ENCODE measurements at places on chromosomes 1 and 21.

DNA sequence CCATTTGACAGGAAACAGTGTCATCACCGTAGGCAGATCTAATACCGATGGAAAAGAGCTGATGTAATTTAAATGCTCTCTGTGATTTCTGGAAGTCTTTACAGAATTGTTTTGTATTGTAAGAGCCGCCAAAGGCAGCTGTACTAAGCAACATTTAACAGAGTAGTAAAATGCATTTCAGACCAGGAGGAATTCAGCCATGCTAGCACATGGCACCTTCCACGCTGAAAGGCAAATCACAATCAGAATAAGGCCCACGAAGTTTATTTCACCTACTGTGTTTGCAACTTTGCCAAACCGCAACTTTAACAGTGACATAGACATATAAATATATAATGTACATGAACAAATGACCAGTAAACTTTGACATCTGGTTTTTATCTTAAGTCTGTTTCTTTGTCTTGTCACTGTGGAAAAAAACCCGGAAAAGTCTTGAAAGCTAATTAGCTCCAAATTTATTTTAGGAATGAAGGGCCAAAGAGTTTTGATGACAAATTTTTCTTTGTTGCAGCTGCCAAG lies 26.1 kb upstream of the DISC1 start:
- no peak for DNase-seq

DNA sequence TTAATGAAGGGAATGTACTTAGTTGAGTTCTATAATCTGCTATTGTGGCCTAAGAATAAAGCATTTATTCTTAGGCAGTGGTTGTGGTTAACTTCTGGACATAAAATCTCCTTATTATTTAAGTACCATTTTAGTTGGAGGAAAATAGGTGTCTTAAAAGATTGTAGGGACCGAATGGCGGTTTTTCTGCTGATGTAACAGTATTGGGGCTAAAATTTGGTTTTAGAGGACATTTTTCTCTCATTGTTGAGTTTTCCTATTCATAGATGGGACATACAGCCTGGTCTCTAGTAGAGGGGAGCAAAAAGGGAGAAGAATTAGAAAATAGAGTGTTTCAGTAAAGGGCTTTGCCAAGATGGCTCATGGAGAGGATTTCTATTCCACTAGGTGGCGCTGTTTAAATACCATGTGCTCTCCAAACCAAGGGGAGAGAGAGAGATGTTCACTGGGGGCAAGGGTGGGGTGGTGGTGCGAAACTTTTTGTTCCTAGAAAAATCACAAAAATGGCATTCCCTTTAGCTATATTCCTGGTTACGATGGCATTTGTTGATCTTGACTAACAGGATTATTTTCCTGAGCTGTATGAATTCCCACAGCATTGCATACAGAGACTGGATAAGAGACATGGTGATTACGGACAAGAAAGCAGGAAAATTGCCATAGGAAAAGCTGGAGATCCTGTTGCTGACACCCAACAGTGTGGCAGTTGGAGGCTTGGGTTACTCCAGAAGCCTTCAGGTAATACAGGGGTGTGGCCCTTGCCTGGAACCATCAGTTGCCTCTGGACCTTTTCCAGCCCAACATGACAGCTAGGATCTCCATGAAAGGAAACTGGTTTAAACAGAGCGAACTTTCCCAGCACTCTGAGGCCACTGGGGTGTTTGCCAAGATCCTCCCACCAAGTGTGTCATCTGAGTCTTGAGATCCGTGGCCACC lies 18.2 kb upstream of the FCGR2A start:
- DNase-seq: peak; percentile 63

DNA sequence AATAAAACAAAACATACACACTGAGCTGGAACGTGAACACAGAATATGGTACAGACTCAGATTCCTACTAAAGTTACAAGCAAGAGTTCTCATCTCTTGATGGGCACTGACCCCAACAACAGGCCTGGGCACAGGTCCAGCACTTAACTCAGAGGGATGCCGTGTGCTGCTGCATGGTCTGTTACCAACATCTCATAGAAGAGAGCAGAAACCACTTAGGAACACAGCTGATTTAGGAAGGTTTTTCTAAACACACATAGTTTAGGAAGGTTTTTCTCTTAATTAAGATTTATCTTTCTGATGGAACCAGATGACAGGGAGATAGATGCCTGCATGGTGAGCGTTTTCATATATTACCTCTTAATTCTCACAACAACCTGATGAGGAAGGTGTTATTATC lies 1.5 kb downstream of the GCLM start:
- peak; percentile 11 for DNase-seq

- DNase-seq: peak; percentile 34
Observed at GRCh38 chr1:15848929-15849774, 1.6 kb downstream of the SPEN start.

DNA sequence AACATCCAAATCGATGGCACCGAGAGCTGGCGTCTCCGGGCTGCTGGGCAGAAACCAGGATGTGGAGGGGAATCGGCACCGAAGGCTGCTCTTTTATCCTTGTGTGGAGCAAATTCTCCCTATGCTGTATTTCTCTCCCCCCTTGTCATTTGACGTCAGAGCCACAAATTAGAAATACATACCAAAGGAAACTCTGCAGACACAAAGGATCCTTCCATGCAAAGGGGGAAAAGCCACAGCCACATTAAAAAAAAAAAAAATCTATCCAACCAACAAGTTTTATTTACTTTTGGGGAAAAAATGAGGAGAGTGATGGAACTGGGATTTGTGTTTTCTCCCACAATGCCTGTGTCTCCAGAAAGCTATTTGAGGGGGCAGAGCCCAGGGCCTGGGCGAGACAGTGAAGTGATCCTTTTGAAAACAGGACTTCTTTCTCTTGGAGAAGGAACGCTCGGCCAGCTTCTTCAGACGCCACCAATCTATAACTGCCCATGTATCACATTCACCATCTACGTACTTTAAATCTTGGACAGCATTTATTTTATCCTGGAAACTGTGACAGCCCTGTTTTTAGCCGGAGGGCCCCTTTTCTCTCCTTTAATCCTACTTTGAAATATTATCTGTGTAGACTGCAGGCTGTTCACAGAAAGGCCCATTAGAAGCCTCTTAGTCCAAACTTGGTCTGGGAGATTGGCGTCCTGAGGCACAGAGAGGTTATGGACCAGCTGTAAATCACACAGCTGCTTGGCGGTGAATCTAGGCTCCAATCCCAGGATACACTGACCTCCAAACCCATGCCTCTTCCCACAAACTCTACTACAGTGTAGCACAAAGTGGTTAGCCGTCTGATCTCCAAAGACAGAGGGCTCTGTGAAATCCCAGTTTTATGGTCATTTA lies 4.5 kb downstream of the KANK4 start:
- DNase-seq: no peak

DNA sequence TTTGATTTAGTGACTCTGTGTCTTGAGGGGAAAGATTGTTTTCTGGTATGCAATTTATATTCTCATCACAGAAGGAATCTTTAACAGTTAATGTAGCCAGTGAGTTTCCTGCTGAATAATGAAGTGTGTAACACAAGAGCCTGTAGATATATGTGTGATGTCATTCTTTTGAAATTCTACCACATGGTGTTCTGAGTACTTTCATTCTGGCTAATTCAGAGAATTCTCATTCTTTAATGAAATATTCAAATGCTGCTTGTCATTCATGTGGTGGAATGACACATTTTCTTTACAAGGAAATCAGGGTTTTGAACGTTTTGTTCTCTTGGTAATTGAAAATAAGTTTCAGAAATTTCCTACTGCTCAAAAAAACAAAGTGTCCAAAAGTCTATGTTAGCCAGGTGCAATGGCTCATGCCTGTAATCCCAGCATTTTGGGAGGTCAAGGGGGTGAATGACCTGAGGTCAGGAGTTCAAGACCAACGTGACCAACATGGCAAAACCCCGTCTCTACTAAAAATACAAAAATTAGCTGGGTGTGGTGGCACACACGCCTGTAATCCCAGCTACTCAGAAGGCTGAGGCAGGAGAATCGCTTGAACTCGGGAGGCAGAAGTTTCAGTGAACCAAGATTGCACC lies 79.6 kb downstream of the MAP3K21 start:
- no peak for DNase-seq

DNA sequence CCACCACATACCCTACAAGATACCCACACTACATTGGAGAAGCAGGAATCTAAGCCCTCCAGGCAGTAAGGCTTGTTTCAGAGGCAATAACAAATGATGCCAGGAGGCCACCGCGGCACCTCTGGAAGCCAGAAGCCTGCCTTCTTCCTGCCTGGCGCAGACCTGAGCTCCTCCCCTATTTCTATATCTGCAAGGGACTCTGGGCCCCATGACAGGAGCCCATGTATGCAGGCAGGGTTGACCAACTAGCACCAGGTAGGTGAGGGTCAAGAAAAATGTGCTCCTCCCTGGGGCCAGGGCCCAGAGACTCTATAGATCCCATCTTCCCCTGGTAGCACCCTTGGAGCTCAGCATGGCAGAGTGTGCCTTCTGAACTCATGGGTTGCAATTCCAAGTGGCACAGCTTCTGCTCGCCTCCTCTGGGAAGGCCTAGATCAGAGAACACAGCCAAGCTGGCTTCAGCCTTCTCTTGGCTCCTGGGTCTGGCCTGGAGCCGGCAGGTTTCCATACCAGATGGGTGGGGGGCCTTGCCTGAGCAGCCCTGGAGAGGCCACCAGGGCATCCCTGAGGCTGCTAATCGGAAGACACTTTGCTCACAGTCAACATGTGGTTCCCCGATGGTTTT lies 85.1 kb downstream of the STUM start:
- no peak for DNase-seq

DNA sequence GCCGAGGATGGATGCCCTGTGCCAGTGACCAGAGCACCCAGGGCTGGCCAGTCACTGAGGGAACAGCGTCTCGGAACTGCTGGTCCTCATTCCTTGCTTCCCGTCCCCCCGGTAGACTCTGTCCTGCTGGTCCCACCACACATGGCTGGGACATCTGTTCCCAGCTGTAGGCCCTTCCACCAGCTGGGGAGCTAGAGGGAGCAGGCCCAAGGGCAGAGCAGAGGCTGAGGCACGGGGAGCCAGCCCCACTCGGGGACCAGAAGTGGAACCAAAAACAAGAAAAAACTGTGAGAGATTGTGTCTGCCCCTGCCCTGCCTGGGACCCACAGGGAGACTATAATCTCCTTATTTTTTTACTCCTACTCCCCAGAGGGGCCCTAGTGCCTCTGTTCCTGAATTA lies 23.8 kb downstream of the ATP8B2 start:
- DNase-seq: no peak

DNA sequence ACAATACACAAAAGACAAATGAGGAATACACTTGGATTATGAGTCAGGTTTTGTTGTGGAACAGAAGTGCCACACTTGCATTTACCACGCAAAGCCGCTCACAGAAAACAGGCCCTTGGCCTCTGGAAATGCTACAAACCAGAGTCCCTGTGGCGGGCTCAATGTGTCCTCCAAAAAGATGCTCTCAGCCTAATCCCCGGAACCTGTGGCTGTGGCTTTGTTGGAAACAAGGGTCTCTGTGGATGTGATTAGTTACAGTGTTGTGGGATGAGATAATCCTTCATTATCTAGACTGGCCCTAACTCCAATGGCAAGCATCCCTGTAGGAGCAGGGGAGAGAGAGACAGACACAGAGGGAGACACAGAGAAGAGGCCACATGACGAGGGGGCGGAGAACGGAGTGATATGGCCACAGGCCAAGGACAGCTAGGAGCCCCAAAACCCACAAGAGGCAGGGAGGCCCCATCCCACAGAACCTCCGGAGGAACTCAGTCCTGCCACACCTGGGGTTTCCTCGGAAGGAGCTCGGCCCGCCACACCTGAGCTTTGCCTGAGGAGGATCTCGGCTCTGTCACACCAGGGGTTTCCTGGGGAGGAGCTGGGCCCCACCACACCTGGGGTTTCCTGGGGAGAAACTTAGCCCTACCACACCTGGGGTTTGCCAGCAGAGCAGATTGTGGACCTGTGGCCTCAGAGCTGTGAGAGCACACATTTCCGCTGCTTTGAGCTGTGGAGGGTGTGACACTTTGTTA lies 55.4 kb downstream of the NPHP4 start:
- no peak for DNase-seq

DNA sequence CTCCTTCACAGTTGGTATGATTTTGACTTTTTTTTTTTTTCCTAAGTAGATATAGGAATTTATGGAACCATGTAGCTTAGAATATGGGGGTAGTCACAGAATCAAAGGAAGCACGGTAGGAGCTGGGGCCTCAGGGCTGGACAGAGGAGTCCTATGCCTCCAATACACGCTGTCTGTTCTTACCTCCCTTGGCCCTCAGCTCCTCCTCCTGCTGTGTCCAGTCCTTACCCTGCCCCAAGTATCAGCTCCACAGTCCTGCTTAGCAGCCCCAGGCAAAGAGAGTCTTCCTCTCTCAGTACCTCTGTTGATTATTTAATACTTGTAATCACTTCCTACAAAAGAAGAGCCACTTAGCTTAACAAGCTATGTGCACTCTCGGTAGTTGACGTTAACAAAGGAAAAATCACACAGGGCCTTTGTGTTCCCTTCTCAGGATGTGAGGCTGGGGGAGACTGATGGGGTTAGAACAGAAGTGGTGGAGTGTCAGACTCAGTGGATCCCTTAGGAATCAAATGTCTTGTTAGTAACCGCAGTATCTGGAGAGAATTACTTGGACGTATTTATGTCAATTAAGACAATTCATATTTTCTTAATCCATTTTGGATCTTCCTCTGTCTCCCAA lies 292.3 kb downstream of the HHAT start:
- no peak for DNase-seq

- DNase-seq: peak; percentile 62
Observed at GRCh38 chr1:2412773-2413494, 570 bp upstream of the PEX10 start.

- no peak for DNase-seq
Observed at GRCh38 chr1:112504661-112505399, 3.9 kb upstream of the WNT2B start.

GRCh38 chr1:25685938-25686665 lies 69.5 kb downstream of the MAN1C1 start:
- DNase-seq: no peak

GRCh38 chr1:184302346-184302745 lies 84.5 kb upstream of the C1orf21 start:
- no peak for DNase-seq

GRCh38 chr1:98205291-98206017 lies 284.6 kb upstream of the DPYD start:
- DNase-seq: no peak

GRCh38 chr1:36464605-36465393 lies 615 bp upstream of the MRPS15 start:
- DNase-seq: no peak

- DNase-seq: no peak
Observed at GRCh38 chr1:161481624-161482392, 23.4 kb upstream of the FCGR2A start.

DNA sequence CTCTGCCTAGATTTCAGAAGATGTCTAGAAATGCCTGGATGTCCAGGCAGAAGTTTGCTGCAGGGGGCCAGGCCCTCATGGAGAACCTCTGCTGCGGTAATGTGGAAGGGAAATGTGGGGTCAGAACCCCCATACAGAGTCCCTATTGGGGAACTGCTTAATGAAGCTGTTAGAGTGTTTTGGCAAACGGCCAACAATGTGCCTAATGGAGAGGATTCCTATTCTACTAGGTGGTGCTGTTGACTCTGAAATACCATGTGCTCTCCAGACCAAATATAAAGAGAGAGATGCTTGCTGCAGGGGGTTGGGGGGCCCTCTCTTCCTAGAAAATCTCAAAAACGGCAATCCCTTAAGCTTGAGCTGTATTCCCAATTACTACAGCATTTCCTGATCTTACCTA lies 57.1 kb upstream of the DR1 start:
- DNase-seq: no peak

- DNase-seq: no peak
Observed at GRCh38 chr1:243336163-243336562, 80.3 kb downstream of the SDCCAG8 start.

GRCh38 chr1:156662005-156662799 lies 15.0 kb downstream of the NES start:
- no peak for DNase-seq

GRCh38 chr1:223179786-223180185 lies 36.7 kb upstream of the TLR5 start:
- DNase-seq: no peak
